Right kidney (tissue), 9 donors: ENCODE measurements at places on chromosomes 3 and 15.

DNA sequence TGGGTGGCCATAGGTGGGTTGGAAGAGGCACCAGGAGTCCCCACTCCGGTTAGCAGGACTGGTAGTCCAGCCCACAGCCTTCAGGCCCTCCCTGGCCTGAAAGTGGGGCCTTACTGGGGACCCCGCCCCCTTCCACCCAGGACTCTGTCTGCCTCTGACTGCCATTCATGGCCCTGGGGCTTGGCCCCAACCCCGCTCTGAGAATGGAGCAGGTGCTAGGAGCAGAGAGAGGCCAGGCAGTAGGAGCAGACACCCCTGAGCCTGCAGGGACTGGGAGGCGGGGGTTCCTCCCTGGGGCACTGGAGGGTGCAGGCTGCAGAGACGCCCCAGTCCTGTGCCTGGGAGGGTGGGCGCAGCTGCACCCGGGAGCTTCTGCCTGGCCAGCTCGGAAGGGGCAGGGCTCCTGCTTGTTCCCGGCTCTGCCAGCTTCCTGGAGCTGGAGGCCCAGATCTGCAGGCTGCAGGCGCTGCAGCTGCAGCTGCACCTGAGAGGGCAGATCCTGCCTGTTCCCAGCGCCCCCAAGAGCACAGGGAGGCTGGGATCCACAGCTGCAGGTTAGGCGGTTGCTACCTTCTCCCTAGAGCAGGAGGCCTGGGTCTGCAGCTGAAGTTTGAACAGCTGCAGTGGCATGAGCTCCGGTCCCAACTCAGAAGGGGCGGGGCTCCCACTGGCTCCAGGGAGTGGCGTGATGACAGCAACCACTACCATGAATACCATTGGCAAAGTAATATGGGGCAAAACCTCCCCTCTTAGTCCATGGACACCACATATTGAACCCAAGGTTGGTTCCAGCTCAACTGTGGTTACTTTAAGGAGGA is 194.7 kb downstream of the SQOR start:
- DNase-seq: no peak

DNA sequence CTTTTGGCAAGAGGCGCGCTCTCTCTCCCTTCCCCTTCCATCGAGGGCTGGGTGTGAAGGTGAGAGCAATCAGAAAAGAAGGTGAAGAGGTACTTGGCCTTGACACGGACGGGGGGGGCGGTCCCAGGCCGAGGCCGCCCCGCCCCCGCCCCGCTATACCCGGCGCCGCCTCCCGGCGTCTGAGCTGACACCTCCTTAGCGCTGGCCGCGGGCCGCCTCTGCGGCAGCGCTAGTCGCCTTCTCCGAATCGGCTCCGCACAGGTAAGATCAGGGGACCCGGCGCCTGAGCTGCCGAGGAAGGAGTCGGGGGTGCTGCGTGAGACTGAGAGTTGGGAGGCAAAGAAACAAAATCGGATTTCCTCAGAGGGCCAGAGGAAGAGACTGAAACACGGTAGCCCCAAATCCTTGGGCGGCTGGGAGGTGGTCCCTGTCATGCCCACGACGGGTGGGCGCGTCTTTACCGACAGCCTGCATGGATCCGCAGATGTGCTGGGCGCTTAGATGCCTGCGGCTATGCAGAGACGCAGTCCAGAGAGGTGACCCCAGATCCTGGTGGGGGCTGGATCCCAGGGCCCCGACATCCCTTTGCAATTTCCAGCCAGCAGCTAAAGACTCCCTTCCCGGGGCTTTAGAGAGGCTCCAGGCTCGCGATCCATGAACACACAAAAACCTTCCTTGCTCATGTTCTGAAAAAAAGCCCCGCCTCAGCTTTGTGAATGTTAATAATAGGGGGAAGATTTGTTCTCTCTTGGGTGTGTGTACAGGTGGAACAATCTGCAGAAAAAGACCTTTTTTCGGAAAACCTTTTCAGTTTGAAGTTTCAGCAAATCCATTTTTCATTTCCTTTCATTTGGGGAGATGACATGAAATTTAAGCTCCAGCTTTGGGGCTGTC is at the start of gene ENTPD3:
ENTPD3 (plus strand) TSS at position 184 of the 894 bp plus-strand sequence. CDS start 874 bp downstream, outside the sequence.
- peak; percentile 58 for DNase-seq

DNA sequence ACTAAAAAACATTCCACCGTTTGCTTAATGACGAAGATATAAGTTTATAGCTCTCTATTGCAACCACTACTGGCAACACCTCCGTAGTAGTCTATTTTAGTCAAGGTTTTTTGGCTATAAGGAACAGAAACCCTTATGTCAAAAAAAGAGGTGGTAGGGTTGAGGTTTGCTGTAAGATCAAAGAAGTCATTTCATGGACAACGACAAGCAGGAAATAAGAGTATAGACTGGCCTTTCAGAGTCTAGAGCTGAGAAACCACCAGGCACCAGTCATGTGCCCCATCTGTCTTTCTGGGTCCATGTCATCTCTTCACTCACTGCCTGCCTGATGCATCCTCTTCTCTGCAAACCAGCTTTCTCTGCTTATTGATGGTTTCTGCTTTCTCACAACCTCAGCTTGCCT is 42.7 kb downstream of the THBS1 start:
- DNase-seq: no peak

DNA sequence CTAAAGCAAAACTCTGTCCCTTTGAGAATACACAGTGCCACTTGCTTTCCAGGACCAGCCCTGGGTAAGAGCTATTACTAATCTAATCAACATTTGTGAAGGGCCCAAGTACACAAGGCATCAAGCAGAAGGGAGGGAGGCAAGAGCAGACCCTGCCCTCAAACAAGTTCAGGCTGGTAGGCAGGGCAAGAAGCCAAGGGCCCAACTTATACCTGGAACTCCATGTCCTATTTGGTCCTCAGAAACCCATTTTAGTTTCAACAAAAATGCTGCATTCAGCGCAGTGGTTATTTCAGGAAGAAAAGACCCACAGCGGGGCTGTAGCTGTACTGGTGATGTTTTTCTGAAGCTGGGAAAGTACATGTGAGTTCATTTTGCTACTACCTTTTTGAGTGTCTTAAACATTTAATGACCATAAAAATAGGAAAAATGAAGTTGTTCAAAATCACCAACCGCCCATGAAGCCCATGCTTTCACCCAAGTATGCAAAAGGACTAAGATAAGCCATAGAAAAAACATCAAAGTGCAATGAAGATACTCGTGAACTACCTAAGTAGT is 2.8 kb downstream of the RPS17 start:
- no peak for DNase-seq

GRCh38 chr3:181066143-181067087 is 76.9 kb upstream of the DNAJC19 start:
- no peak for DNase-seq

GRCh38 chr3:23931597-23931996 is 13.5 kb upstream of the NR1D2 start:
- no peak for DNase-seq

- no peak for DNase-seq
These were observed 114.9 kb upstream of the MEF2A start for GRCh38 chr15:99450896-99451358.

- no peak for DNase-seq
These were observed 4.8 kb upstream of the MORC1 start for GRCh38 chr3:109122690-109123089.

DNA sequence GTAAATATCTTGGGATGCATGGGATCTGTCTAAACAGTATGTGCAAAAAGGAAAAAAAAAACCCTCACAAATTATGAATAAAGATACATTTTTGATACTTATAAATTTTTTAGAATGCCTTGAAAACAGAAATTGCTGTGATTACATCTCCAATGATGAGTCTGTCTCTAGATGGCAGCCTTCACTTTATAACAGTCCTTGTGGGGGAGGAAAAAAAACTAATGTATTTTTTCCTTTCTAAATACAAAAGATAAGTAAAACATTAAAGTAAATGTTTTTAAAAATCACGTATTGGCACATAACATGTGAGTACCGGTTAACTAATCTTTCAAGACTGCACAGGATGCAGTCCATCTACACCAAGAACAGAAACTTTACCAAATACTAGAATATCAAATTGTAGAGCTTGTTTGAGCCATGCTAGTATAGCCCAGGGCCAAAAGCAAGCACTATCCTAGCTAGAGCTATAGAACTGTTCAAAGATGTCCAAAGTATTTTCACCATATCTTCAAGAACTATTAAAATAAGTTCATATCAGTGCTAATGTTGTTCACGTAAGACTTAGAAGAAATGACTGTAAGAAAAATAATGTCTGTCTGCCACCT is 206.4 kb downstream of the STAG1 start:
- no peak for DNase-seq

DNA sequence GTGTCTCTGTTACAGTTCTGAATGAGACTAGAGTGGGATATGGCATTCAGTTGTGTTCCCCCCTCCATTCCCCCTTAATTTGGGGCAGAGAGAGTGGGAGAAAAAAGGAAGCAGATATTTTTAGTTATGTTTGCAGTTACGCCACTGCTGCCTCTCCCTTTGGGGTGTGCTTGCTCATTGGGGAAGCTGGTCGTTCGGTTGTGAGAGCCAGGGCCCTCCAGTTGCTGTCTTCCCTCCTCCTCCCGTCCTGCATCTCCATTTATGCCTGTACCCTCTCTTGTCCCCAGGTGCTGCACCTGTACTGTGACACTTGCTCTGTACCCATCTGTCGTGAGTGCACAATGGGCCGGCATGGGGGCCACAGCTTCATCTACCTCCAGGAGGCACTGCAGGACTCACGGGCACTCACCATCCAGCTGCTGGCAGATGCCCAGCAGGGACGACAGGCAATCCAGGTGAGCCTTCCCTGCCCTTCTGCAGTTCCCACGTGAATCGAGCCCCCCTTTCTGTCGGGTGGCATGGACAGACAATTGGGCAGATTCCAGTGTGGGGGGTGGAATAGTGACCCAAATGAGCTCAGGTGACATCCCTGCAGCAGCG is 55.8 kb downstream of the TRIM71 start:
- DNase-seq: no peak

DNA sequence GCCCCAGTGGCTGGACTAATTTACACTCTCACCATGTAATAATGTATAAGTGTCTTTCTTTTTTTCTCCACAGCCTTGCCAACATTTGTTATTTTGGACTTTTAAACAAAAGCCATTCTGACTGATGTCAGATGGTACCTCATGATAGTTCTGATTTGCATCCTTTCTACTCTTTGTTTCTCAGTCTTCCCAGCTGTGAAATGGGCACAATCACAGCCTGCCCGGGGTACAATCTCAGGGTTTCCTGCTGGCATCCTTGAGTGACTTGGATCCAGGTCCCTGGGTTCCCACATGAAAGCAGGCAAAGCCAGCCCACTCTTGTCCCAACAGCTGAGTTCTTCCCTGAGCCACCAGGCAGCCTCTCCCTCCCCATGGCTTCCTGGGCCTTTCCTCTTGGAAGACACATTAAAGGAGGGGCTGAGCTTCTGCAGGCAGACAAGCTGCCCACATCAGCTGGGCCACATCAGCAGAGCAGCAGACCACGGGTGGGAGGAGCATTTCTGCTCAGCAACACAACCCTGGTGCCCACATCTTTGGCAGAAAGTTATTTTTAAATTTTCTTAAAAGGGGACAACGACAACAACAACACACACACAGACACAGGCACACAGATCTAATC is 82.0 kb downstream of the MYLK start:
- DNase-seq: no peak

DNA sequence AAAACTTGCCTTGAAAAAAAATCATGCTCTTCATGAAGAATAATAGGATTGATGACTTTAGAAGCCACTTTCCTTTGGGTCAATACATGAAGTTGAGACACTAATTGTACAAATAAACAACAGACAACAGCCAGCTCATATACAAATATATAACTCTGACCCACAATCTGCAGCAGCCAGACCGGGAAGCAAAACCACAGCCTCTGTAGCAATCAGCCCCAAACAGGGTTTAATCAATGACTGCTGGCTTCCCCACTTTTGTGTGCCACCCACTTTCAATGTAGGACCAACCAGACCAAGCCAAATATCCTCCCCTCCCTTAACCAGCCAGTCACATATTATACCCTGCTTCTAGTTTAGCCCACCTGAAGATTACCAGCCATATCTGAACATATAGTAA is 39.0 kb downstream of the IFT57 start:
- no peak for DNase-seq

DNA sequence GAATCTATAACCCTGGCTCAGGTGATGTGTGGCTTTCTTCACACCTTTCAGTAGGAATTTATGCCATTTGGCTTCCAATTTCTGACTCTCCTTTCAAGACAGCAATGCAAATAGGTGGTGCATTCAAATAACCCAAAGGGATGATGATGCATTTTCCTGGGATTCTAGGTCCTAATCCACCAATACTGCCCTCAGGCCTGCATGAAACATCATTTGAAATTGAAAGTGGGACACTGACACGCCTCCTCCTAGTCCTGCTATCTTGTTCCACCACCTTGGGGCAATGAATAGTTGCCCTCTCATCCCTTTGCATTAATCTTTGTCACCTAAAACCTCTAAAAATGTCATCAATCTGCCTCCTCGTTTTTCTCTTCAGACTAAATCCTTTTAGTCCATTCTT is 198.4 kb upstream of the ST8SIA2 start:
- DNase-seq: no peak

GRCh38 chr3:112136959-112137693 is 4.1 kb upstream of the GCSAM start:
- peak; percentile 54 for DNase-seq

DNA sequence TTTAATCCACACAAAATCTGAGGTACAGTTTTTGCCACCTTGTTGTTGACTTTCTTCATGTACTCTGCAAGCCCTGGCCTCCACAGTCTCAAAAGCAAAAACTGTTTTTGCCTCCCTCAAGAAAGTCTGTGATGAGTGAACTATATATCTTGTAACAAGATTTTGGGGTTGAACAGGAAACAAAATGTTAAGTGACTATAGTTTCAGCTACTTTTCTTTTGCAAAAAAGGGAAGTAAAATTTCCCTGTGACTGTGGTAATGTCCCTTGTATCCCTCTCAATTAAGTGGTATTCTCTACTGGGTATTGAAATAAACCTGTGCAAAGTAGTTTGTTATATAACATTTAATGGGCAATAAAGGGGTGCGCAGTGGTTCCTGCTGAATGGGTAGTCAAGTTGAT is 21.3 kb upstream of the SCAANT1 start:
- DNase-seq: no peak

- no peak for DNase-seq
These were observed 44.3 kb downstream of the GLB1 start for GRCh38 chr3:33052671-33053070.

- peak; percentile 45 for DNase-seq
These were observed 778.5 kb downstream of the NTRK3 start for GRCh38 chr15:87477737-87478686.

DNA sequence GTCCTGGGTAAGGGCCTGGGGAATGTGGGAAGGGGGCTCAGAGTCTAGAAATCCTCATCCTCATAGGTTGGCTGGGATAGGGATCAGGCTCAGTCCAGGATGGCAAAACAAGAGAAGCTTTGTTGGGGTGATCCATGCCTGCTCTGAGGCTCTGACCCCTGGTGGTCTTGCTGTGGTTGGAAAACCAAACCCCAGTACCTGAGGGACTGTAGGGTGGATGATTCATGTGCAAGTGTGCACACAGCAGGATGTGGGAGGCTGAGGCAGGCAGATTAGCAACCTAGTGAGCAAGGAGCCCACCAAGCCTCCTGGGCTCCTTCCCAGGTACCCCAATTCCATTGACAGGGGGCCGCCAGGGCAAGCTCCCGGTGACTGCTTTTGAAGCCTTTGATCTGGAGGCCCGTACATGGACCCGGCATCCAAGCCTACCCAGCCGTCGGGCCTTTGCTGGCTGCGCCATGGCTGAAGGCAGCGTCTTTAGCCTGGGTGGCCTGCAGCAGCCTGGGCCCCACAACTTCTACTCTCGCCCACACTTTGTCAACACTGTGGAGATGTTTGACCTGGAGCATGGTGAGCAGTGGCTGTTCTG is 3.1 kb downstream of the KLHDC8B start:
- no peak for DNase-seq
